ENCODE measurements at places on chromosomes 11 and 22. TPM values are rescaled to one million over a fixed set of nuclear protein-coding genes. Genes with fewer than 3 reads are reported as not detected.

- DNase-seq: peak; percentile 57
Observed at GRCh38 chr22:38082986-38083710, 836 bp downstream of the SLC16A8 start.

- no peak for DNase-seq
Observed at GRCh38 chr11:97123237-97123636, 733.4 kb downstream of the JRKL start.

DNA sequence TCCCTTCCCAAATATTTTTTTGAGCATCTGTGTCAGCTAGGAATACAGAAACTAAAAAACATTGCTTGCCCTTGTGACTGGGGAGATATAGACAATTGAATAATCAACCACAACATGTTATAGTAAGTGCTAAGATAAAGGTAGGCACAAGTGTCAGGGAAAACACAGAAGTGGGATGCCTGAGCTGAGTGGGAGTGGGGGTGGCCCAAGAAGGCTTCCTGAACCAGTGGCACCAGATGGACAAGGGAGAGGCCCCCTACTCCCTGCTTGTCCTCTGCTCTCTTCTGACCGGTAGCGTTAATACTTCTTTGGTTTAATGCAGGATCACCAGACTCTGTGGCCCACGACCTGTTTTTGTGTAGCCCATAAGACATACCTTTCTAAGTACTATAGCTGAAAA, 48.8 kb downstream of the PACS1 start:
- DNase-seq: no peak

DNA sequence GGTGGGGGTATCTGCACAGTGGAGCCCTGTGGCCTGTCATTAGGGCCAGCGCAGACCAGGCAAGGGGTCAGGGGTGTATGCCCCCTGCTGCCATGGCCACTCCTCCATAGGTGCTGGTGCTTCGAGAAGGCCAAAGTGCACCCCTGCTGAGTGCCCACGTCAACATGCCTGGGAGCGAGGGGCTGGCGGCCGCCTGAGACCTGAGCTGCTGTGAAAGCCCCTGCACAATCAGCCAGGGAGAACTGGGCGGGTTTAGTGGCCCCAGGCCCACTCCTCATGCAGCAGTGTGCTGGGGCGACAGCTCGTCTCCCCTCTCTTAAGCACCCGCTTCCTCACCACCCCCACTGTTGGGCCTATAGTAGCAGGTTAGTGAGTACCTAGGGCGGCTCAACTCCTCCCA, 14.0 kb downstream of the ZDHHC24 start:
- no peak for DNase-seq

GRCh38 chr11:19259487-19260345, 19.0 kb upstream of the E2F8 start:
- peak; percentile 55 for DNase-seq

DNA sequence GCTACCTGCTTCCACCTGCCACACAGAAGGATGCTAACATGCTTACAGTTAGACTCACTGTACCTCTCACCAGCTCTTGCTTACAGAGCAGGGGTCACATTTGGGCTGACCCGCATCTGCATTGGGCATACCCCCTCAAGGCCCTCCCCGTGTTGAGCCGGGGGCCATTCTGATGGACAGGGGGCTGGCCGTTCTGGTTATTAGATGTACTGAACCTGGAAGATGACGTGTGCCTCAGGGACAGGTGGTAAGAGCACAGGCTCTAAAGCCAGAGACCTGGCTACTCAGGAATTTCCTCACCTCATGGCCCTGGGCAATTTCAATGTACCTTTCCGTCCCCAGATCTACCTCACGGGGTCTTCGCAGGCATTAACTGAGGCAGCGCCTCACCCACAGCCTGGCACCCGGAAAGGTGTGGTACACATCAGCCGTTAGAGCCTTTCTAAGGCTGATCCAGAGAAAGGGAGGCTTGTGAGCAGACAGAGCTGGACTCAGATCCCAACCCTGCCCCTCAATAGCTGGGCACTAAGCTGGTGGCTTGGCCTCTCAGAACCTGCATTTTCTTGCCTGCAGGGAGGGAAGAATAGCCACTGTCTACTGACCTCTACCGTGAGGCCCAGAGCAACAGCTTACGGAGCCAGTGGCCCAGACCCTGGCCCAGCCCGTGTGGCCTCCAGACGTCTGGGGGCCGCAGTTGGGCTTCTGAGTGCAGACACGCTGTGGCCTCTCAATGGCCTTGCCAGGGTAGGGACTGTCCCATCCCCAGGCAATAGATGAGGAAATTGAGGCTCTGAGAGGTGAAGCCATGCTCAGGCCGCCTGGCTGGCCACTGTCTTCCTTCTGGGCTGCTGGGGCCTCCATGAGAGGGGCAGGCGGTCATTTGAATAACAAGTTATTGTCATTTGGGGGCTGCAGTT, 100.6 kb downstream of the MORC2 start:
- DNase-seq: peak; percentile 22

DNA sequence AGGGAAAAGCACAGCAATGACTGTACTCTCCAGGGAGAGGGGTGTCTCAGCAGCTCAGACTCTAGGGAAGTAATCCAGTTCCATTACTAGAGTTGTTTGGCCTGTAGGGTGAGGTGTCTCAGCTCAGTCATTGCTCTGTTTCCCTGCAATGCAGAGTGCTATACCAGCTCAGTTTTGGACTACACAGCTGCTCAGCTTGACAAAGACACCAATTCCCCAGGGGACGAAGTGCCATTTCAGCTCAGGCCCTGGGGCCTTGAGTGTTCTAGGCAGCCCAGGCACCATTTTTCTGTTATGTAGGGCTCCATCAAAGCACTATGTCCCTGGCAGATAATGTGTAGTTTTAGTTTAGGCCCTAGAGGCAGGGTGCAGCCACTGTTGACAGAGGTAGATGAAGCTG, 18.2 kb downstream of the CALCB start:
- DNase-seq: no peak

GRCh38 chr22:24753914-24754313, 20.6 kb downstream of the PIWIL3 start:
- no peak for DNase-seq

DNA sequence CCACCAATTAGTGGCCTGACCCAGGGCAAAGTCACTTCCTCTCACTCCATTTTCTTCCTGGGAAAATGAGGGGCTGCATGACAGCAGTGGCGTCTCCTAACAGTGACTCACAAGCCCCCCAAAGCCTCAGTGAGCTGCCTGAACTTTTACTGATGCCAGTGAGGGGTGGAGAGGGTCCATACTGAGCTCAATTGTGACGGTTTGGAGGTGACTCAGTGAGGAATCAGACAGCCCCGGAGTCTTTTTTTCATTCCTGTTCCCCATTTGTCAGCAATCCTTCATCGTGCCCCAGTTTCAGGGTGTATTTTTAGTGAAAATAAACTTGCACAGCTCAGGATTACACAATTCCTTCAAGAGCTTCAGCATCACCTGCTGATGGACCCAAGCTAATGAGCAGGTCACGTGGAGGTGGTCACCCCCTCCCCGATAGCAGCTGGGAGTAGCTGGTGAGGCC, 30.1 kb upstream of the RASD2 start:
- DNase-seq: no peak

DNA sequence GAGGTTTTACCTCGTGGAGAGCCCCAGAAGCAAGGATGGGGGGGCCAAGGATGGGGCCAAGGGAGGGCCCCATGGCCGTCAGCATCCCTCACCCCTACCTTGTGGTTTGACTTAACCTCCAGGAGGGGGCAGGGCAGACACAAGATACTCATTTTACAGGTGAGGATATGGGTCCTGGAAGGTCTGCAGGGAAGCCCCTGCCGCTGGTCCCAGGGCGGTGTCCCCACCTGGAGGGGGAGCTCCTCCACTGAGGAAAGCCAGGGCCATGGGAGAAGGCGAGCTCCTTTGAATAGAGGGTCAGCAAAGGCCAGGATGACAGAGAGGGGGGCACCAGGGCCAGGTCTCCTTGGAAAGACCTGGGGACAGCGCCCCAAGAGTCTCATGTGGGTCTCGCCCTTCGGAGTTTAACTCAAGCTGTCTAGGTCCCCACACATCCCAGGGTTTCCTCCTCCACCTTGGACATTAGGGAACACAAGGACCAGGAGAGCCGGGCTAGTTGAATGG, 5.9 kb upstream of the ADORA2A start:
- no peak for DNase-seq

- DNase-seq: no peak
Observed at GRCh38 chr22:22978637-22979036, 91.0 kb downstream of the IGLL5 start.

GRCh38 chr11:12245091-12245490, 132.3 kb upstream of the PARVA start:
- DNase-seq: no peak

- DNase-seq: no peak
Observed at GRCh38 chr22:34841911-34842310, 224.0 kb upstream of the ISX start.

DNA sequence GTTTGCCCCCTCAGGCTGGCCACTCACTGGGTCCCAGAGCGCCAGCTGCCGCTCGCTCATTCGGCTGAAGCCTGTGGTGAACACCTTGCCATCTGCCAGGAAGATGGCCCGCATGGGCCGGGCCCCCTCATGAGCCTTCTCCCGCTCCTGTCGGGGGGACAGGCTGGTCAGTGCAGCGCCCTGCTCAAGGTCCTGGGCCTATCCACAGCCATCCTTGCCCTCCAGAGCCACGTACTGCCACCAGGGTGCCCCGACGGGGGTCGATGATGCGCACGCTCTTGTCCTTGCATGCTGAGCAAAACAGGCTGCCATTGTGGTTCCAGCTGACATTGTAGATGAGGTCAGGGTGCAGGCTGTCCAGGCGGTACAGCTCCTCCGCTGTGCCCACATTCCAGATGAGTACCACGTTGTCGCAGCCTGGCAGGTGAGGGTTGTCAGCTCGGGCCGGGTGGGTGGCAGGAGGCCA, 2.1 kb downstream of the CORO1B start:
- DNase-seq: no peak

The SGSM1 gene
- 4.7 TPM for total RNA-seq

The ESAM gene
- 63.0 TPM for total RNA-seq

The GPR137 gene
- total RNA-seq: 44.0 TPM

The OR10D3 gene
- not detected for total RNA-seq

The SLCO2B1 gene
- total RNA-seq: 117 TPM

The MIAT gene
- 6.8 TPM for total RNA-seq

The POU2F3 gene
- 0.85 TPM for total RNA-seq

The ELP4 gene
- total RNA-seq: 20.3 TPM

The SYT9 gene
- 1.5 TPM for total RNA-seq

The ARHGAP20 gene
- 1.4 TPM for total RNA-seq

All from kidney (tissue), 22 donors.